ENCODE measurements at places on chromosomes 16 and 17. TPM values are rescaled to one million over a fixed set of nuclear protein-coding genes. Genes with fewer than 3 reads are reported as not detected.
A peak's percentile ranks its signal among the peaks of the same experiment; 100 is the strongest.

The ABI3 gene
- 12.5 TPM for total RNA-seq

- DNase-seq = no peak
Observed at GRCh38 chr17:60823515-60823914, 145.9 kb downstream of the BCAS3 start.

GRCh38 chr16:56936950-56937349, 5.0 kb downstream of the HERPUD1 start:
- no peak for DNase-seq

The ZG16 gene
- total RNA-seq = not detected

The EVPLL gene
- 0.22 TPM for total RNA-seq

The NPIPB8 gene
- 1.9 TPM for total RNA-seq

DNA sequence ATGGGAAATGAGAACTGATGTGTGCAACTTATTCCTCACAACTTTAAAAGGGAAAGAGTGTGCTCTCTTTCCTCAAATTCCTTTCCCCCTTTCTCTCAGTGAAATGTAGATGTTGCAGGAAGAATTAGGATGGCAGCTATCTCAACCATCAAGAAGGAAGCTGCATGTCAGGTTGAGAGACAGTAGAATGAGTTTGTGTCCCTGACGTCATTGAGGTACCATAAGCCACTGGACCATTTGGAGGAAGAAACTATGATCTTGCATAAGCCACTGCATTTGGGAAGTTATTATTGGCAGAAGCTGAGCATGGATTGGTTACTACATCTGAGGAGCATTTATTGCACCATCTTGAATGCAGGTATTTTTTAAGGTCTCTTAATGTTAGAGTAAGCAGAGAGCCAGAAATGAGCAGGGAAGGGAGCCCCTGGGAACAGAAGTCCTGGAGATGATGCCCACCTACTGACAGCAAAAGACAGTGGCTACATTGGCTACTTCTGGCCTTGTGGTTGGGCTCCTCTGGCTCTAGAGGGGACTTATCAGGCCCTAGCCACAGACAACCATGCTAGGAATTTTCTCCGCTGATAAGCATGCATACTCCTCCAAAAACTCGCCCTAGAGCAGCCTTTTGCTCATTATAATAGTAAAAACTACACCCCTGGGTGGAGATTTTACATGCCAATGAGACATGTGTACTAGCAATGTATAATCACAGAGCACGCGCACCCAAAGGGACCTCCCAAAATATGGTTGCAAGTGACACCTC, 249.0 kb upstream of the SALL1 start:
- no peak for DNase-seq

- DNase-seq = no peak
Observed at GRCh38 chr16:31367853-31368252, 12.9 kb downstream of the ITGAX start.

DNA sequence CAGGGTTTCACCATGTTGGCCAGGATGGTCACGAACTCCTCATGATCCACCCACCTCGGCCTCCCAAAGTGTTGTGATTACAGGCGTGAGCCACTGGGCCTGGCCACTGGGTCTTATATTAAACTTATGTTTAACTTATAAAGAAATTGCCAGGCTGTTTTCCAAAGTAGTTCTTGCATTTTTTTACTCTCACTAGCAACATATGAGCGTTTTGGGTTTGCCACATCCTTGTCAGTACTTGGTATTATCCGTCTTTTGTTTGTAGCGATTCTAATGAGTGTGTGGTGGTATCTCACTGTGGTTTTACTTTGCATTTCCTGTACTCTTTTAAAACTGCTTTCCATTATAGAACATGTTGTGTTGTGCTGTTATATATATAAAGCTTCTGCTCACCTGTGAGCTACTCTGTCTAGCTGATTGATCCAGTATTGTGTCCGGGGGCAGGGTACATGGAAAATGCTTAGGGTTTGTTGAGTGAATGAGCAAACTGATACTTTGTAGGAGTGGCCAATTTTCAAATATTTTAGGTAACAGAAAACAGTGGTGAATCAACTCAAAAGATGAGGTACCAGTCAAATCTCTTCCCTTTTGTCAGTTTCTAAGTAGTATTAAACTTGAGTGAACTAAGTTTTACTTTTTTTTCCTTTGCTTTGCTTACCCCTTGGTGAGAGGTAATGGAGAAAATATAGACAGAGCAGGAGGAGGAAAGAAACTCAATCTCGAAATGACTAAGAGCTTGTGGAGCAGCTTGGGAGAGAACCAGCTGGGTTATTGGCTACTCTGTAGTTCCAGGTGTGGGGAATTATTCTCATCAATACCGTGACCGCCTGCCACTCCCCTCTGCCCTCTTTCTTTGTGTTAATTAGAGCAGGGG, 75.8 kb downstream of the PITPNC1 start:
- peak; percentile 33 for DNase-seq

DNA sequence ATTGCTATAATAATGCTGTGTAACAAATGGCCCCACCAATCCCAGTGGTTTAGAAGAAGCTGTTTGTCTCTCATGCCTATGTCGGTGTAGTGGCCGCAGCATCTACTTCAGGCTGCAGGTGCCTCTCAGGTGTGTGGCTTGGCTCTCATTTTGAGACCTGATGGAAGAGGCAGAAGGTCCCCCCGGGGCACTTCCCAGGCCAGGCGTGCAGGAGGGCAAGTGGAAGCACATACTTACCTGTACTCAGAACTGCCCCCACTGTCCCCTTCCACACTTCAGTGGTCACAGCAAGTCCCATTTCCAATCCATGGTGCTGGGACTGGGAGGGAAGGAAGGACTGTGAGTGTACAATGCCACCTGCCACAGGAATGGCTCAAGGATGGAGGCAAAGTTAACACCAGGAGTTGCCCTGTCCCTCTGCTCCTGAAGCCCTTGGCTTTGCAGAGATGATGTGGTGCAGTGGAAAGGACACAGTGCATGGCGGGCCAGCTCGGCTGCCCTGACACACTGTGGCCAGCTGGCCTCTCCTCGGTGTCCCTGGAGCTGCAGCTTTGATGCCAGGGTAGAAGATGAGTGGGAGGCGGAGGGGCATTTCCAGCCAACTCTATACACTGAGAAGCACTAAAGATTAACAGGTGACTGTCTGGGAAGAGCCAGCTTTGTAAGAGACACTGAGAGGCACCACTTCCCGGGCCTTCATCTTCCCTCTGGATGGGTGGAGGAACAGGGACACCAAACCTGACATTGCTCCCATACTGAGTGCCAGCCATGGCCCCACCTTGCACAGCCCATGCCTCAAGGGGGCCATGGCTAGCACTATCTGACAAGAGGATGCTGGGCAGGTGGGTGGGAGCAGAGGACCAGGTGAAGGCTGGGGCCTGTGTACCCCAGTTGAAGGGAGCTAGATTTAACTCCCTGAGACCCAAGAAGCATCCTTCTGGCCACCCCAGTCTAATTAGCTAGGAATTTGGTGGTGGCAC, 105.9 kb downstream of the METRNL start:
- peak; percentile 87 for DNase-seq

The KRTAP2-3 gene
- not detected for total RNA-seq

DNA sequence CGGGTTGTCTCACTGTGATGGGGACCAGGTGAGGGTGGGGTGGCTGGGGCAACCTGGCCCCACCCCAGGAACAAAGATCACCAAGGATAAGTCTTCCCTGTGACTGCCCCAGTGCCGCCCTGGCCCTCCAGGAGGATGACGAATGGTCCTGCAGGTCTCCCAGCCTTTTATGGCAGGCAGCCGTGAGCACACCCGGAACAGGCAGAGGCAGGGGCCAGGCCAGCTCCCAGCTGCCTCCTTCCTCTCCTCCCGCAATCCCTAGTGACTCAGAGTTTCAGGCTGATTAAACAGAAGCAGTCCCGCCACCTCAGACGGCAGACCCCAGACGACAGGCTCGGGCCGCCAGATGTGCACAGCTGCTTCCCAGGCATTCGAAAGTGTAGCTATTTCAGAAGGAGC, 13.3 kb downstream of the JUP start:
- no peak for DNase-seq

- no peak for DNase-seq
Observed at GRCh38 chr17:9956474-9957131, 51.5 kb upstream of the RCVRN start.

- DNase-seq = peak; percentile 59
Observed at GRCh38 chr16:9135797-9136196, 44.4 kb downstream of the HAPSTR1 start.

Data from mesenteric fat pad (tissue), 1 donor.